ENCODE measurements at places on chromosomes 3 and 15.

DNA sequence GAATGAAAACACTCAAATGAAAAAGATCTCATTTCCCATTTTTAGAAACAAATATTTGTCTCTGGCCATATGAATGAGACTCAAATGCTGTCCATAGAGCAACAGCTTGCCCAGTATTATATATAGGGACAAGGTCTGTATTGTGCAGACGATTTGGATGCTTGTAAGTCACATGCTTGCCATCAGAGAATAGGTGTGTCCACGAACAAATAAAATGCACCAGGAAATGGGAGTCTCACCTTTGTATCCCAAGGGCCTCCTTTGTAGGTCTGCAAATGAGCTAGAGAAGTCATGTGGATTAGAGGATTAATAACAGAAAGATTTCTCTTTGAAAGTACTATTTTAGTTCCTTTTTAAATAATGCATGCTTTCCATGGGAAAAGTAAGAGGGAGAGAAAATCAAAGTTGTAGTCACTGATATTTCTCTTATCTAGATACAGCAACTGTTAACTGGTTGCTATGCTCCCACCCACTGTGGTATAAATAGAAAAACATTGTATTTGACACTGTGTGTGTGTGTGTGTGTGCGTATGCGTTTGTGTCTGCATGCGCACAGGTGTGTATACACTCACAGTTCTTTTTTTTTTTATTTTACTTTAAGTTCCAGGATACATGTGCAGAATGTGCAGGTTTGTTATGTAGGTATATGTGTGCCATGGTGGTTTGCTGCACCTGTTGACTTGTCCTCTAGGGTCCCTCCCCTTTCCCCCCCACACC, 383.4 kb upstream of the ARRDC4 start:
- no peak for DNase-seq

GRCh38 chr3:149003653-149004305, 12.4 kb downstream of the GYG1 start:
- no peak for DNase-seq

- no peak for DNase-seq
These were observed 233.4 kb upstream of the LRTM1 start for GRCh38 chr3:55161231-55161630.

DNA sequence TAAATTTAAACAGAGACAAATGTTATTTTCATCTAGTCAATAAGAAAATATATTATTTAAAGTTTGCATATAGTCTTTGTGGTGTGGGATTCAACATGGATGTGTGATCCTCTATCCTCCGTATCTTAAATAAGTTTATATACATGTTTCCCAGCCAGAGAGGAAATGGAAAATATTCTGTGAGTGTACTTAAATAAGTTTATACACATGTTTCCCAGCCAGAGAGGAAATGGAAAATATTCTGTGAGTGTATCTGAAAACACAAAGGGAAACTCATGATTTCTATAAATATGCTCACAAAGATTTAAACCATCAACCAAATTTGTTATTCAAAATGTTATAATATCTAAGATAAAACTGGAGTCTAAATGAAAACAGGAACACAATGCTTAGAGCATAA, 110.0 kb upstream of the MELTF start:
- DNase-seq = no peak

GRCh38 chr3:168168743-168169142, 73.0 kb upstream of the GOLIM4 start:
- no peak for DNase-seq

DNA sequence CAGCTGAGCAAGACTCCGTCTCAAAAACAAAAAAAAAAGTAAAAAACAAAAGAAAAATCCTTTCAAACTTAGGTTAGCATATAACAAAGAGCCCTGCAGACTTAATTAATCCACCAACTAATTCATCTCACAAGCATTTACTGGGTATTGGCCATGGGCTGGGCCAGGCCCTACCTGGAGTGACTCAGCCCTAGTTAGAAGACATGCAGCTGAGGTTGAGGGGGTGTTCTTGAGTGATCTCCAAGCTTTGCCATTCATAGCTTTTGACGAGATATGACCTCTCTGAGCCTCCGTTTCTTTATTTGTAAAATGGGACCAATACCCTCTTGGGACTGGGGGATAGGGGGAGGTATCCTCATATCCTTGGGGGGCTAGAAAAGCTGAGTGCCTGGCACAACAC, 7.8 kb downstream of the FBXL22 start:
- DNase-seq = no peak

GRCh38 chr3:183698756-183699155, 1.2 kb downstream of the YEATS2 start:
- no peak for DNase-seq

- DNase-seq = no peak
These were observed 126.7 kb upstream of the SPATA12 start for GRCh38 chr3:56933803-56934202.

- no peak for DNase-seq
These were observed 130.3 kb upstream of the DCBLD2 start for GRCh38 chr3:99031778-99032177.

DNA sequence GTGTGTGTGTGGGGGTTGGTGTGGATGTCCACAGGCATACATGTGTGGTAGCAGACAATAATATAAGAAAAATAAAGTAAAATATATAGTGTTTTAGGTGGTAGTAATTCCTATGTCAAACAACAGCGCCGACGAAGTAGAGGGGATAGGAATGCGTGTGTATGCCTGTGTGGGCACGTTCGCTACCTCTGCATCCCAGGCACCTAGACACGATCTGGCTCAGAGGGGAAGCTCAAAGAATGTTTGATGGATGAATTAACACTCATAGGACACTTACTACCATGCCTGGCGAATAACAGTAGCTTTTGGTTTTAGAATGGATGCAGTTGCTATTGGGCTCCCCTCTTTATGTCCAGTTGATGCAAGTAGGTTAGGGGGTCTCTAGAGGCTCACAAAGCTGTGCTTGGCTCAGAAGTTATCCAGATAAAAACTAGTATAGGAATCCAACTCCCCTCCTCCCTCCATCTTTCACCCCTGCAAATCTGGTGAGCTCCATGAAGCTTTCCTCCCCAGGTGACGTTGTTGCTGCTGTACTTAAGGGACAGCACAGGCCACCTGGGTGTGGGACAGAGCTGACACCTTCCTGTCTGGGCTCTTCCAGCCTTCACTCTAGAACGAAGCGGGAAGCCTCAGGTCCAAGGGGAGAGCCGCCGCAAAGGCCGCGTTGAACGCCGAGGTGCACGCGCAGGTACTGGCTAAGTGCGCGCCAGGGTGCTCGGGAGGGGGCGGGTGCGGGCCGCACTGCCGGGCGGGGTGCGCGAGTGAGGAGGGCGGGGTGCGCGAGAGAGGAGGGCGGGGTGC, 192.6 kb upstream of the LYSMD4 start:
- peak; percentile 29 for DNase-seq

GRCh38 chr3:72510247-72510646, 338.0 kb downstream of the SHQ1 start:
- DNase-seq = no peak

- DNase-seq = no peak
These were observed 167.1 kb downstream of the MECOM start for GRCh38 chr3:169496402-169496801.

- DNase-seq = no peak
These were observed 214.2 kb downstream of the GRM7 start for GRCh38 chr3:7075117-7075516.

GRCh38 chr3:99384596-99384995, 253.8 kb upstream of the COL8A1 start:
- no peak for DNase-seq

- DNase-seq = peak; percentile 28
These were observed 162.4 kb upstream of the CGNL1 start for GRCh38 chr15:57213862-57214261.

DNA sequence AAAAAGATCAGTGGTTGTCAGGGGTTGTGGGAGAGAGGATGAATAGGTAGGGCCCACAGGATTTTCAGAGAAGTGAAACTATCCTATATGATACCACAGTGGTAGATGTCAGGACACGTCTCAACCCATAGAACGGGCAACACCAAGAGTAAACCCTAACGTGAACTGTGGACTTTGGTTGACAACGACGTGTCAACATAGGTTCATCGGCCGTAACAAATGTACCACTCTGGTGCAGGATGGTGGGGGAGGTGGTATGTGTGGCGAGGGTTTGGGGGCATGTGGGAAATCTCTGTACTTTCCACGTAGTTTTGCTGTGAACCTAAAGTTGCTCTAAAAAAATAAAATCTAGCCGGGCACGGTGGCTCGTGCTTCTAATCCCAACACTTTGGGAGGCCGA, 13.0 kb upstream of the PIGZ start:
- no peak for DNase-seq

DNA sequence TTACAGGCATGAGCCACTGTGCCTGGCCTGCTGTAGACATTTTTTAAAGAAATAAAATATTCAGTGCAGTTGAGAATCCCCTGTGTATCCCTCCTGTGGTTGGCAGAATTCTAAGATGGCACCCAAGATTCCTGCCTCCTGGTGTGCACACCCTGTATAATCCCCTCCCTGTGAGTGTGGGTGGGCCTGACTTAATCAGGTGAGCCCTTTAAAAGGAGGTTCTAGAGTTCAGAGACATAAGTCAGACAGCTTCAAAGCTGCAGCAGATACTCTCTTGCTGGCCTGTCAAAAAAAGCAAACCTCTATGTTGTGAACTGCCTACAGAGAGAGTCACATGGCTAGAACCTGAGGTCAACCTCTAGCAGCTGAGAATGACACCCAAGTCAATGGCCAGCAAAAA, 7.0 kb upstream of the VIPR1 start:
- no peak for DNase-seq

DNA sequence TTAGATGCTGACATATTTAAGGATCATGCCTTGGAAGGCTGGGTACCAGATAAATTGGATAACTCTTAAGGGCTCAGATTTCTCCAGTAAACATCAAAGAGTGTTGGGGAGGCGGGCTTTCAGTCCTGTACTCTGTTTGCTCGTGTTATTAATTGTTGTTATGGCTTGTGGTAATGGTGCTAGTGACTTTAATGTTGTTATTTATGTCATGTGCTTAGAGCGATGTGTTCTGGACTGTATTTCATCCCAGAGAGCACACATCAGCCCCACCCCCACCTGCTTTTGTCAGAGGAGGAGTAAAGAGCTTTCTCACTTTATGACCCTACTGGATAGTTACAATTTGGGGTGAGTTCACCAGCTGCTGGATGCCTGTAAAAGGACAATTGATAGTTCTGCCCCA, 386.3 kb downstream of the EPHB1 start:
- no peak for DNase-seq

- DNase-seq = no peak
These were observed 15.2 kb downstream of the ATG7 start for GRCh38 chr3:11287404-11287803.

- no peak for DNase-seq
These were observed 2.1 kb upstream of the ALAS1 start for GRCh38 chr3:52195823-52196331.

- no peak for DNase-seq
These were observed 115.0 kb downstream of the THSD4 start for GRCh38 chr15:71230303-71230702.

DNA sequence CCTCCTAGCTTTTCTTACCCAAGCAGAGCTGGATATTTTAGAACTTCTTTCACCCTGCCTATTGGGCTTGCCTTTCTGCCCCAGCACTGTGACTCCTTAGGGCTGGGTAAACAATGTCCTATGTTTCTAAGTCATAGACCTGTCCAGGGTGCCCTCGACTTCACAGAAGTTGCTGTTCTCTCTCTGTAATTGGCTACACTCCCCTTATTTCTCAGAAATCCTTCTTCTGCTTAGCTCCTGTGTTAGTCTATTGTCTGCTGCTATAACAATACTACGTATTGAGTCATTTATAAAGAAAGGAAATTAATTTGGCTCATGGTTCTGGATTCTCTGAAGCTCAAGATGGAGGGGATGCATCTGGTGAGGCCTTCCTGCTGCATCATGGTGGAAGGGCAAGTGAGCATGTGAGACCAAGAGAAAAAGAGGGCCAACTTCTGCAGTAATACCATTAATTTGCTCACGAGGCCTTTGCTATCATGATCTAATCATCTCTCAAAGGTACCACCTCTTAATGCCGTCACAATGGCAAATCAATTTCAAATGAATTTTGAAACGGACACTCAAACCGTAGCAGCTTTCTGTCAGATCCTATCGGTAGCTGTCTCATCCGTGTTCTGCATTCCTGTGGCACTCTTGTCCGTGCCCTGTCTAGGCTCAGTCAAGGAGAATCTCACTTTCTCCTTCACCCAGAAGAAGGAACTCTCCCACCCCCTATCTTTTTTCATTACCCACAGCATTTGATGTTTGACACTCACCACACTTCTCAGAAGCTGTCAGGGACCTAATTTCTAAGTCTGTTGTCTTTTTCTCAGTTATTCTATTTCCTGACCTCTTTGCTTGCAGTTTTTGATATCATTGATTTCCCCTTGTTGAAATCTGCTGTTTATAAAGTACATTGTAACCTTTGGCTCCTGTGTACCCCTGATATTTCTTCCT, 22.3 kb upstream of the GPR171 start:
- DNase-seq = no peak

DNA sequence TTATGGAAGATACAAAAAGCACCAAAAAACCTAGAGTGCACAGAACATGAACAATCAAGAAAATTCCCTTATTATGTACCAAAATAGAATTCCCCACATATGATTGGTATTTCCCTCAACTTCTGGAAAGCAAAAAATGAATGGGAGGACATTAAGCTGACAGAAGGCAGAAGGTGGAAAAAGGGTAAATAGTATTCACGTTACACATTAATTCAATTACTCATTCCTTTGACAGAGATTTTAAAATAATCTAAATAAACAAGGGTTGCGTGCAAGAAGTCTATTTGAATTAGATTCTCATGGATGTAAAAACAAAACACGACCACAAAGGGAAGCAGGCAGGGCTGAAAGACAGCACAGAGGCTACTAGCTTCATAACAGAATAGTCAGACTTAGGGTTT, 260.5 kb upstream of the ZPLD1 start:
- no peak for DNase-seq

DNA sequence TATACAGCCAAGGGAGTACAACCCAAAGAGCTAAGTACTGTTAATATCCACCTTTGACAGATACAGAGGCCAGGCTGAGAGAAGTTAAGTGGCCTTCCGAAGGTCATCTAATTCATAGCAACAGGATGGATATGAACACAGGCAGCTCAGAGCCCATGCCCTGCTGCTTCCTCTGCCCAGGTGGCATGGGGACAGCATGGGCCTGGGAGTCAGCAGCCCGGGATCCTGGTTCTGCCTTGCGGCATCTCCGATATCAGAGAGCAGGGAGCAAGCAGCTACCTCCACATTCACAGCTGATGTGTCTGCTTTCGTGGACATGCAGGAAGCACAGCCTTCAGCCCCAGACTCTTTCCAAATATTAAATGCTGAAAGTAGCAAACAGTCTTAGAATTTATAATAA, 55.6 kb downstream of the STARD5 start:
- DNase-seq = no peak

DNA sequence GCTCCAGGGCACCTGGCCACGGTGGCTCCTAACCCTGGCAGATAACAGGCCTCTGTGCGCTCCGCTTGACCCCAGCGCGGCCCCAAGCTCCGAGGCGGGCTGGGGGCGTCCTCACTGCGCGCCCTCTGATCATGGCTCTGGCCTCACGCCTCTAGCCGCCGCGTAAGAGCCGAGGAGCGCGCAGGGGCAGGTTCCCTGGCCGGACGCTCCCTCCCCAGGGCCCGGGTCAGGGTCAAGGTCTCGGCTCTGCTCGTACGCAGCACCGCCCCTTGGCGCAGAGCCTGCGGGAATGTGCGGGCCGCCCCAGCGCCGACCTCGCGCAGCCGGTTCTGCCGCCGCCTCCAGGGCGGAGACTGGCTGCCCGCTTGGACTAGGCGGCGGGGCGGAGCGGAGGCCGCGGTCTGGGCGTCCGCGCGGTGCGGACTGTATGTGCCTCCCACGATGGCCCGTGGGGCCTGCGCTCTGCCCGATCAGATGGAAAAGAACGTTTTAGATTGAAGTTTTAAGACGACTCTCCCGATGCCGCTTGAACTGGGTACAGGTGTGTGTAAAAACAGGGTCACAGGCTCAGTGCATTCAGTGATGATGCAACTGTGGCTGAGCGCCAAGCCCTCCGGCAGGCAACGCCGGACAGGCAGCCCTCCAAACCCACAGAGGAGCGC, 40.8 kb downstream of the CHST14 start:
- DNase-seq = no peak

Data from cerebellar nuclear complex (tissue), 1 donor.